ENCODE measurements at places on chromosomes 12 and 14.

DNA sequence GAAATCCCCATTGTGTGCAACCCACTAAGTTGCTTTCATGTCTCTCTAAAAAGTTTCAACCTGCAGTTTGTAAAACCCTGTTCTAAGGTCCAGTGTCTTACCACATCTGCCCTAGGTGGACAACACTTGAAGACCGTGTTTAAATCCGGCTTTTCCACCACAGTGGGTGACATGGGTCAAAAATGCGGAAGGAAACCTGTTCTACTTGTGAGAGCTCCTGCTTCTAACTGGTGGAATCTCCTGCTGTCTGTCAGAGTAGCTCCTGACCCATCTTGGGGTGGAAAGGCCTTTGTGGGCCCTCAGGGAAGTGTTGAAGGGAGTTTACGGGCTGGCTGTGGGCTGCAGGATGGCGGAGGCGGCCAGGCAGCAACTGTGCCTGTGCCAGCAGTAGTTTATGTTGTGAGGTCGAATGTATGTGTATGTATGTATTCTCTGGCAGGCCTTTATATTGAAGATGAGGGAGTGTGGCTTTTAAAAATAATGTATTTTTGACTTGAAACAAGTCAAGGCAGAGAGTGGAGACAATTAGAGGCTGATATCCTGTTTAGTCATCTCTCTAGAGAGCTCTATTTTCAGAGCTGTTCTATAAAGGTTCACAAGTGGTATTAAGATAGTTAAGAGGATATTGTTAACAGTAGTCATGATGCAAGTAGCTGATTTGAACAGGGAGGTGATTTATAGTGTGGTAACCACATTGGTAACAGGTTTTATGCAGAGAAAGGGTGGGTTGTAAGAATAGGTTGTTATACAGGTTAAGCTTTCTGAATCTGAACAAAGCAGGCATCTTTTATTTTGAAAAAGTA, 67.0 kb downstream of the PRKCH start:
- peak; percentile 81 for DNase-seq

DNA sequence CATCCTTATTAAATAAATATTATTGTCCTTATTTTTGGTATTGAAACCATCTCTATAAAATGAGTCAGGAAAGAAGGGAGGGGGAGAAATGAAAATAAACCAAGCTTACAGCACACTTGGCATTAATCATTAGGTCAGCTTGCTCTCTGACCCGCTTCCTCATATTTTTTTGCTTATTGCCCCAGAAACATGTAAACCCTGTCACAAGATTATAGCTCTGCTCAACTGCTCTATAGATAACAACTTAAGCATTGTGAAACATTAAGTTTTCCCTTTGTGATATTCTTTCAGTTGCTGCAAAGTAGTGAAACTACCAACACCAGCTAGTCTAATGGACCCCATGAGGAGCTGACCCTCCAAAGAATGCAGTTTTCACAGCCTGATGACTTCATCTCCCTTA, 819.5 kb downstream of the SLC16A7 start:
- DNase-seq, result no peak

- no peak for DNase-seq
Measured at GRCh38 chr14:39843881-39844280, 411.6 kb upstream of the FBXO33 start.

- DNase-seq, result no peak
Measured at GRCh38 chr12:52685406-52685890, 5.2 kb upstream of the KRT1 start.

DNA sequence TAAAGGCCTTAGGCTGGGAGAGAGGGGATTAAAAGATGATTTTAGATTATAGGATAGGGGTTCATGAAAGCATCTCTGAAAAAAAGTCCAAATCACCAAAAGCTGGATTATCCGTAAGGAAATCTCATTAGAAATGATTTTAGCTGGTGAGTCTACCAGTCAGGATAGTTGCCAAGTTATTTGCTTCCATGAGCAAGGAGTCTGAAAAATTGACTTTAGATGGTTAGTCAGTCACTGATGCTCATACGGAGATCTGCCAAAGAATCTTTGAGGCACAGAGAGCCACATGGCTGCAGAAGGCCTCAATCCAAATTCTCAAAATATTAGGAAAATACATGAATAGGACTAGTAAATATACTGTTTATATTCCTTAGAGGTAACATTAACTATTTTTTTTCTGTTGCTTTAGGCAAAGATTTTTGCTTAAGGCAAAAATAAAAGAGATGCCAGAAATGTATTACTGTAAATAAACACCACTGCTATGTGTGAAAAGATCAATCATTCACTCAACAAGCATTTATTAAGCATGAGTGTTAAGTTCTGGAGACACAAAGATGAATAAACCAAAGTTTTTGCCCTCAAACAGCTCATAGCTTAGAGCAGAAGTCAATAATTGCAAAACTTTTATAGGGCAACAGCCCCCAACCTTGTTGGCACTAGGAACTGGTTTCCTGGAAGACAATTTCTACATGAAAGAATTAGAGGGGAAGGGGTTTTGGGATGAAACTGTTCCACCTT, 105.2 kb downstream of the BBS10 start:
- DNase-seq, result no peak

- no peak for DNase-seq
Measured at GRCh38 chr12:76919383-76920171, 40.8 kb upstream of the CSRP2 start.

- DNase-seq, result no peak
Measured at GRCh38 chr14:97198813-97199212, 401.6 kb downstream of the VRK1 start.
